MM.1S (cell line): ENCODE measurements at places on chromosomes 16 and 17.

GRCh38 chr17:77196251-77196650 lies 55.5 kb downstream of the SEC14L1 start:
- no peak for DNase-seq

DNA sequence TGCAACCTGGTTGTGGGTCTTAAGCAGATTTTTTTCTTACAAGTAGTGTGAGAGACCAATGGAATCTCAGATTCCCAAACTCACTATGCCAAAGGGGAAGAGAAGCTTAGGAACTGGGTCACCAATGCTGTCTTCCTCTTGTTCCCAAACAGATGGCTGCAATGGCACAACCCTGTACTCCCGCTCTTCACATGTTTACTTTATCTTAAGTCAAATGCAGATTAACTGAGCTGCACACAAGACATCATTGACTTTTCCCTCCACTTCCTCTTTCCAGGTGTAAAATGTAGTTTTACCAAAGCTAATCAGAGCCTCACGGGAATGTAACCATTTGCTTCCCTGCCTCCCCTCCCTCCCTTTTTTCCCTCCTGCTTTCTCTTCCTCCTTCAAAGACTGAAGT lies 14.4 kb upstream of the CD300E start:
- no peak for DNase-seq

GRCh38 chr16:78929841-78930240 lies 670.7 kb downstream of the MAF start:
- no peak for DNase-seq

GRCh38 chr17:54899201-54899600 lies 1.5 kb upstream of the TOM1L1 start:
- DNase-seq = no peak

- DNase-seq = no peak
Observed at GRCh38 chr16:67999985-68000384, 701 bp upstream of the DPEP2 start.

DNA sequence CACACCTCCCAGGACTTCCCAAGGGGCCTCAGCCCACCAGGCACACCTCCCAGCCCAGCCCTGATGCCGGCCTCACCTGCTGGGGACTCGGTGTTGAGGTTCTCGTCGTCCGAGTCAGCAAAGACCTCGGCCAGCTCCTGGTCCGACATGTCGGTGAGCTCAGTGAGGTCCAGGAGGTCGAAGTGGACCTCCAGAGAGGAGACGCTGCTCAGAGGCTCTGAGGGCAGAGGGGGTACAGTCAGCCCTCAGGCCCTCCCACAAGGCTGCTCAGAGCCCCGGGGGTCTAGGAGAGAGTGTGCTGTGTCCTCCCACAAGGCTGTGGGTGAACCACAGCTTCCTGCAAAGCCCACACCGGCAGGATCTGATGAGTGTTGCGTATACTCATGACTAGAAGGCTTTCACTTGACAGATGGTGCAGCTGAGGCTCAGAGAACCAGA lies 10.5 kb downstream of the DBNDD1 start:
- no peak for DNase-seq

DNA sequence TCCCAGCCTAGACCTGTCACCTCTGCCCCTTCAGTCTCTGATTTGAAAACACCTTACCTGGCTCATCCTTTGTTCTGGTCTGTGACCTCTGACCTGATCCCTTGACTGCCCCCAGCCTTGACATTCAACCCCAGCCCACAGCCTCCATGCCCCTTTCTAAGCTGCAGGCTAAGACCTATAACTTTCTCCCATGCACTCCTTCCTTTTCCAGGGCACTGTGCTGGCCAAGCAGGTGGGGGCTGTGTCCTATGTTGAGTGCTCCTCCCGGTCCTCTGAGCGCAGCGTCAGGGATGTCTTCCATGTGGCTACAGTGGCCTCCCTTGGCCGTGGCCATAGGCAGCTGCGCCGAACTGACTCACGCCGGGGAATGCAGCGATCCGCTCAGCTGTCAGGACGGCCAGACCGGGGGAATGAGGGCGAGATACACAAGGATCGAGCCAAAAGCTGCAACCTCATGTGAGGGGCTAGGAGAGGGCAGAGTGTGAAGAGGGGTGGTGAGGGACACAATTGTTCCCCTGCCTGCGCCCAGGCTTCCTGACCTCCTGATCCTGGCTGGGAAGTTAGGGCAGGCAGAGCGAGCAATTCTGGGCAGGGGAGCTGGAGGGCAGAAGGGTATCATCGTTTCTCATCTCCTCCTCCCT lies 3.3 kb downstream of the RND2 start:
- no peak for DNase-seq

GRCh38 chr16:82728901-82729300 lies 102.1 kb downstream of the CDH13 start:
- DNase-seq = peak; percentile 65

DNA sequence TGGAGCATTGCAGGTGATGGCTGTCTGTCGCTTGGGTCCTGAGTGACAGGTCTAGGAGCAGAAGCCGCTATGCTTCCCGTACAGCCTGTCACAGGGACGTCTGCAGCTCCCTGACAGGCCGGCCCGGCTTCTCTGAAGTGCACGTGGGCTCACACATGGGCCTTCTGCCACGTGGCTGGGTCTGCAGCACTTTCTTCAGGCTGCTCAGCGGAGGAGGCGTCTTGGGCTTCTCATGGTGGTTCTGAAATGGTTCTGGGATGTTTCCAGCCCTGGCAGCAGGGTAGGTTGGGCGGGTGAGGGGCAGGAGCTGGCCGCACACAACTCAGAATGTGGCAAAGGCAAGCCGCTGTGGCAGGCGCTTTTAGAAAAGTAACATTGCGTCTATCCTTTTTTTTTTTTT lies 80.3 kb upstream of the ZNF750 start:
- no peak for DNase-seq

DNA sequence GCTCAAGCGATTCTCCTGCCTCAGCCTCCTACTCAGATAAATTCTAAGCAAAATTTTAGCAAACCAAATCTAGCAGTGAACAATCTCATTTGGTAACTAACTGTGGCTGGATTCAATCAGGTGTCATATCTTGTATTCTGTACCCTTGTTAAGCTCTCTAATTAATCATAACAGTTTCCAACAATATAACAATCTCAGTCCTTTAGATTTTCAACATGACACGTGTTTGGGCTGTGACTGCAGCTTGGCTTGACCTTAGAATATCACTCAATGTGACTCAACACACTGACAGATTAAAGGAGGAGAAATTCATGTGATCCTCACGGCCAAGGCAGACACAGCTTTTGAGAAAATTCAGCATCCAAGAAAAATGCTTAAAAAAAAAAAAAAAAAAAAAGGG lies 133.6 kb downstream of the BANP start:
- no peak for DNase-seq

DNA sequence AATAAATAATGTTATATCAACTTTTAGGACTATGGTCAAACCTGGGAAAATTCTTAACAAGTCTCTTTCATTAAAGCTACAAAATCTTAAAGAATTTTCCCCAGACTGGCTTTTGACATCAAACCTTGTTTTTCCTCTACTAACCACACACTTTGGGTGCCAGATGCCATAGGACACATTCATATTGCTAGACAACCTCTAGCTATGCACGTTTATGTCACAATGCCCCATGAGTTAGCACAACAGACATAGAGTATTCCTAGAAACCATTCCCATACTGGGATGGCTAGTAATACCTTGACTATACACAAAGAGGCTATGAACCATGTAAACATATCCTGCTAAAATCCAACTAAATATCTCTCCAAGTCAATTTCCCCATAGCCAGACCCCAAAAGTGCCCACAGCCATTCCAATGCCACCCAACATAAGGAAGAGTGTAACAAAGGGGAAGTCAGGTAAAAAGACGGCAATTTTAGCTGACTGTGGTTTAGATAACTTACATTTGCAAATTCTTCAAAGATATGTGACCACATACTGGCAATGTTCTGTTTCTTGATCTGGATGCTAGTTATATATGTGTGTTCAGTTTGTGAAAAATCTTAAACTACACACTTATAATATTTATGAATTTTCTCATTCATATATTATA lies 23.4 kb downstream of the SMURF2 start:
- no peak for DNase-seq
